Nucleus accumbens (tissue), 56 donors: ENCODE measurements at places on chromosomes 4 and X.

DNA sequence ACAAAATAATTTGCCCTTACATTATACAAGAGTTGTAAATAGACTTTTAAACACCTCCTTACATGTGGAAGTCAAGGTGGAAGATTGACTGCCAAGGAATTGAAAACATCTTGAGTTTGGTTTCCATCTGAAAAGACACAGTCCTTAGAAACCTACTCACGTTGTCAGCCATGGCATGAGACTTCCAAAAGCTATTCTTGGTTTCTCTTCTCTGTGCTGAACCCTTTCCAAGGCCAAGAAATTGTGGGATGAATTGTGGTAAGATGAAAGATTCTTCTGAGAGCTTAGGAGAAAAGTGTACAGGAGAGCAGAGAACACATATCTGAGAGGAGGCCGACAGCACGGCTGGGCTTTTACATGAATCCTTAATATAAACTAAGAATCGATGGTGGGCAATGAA is 370.0 kb downstream of the FBXW7 start:
- DNase-seq, result no peak

GRCh38 chrX:74389016-74389722 is 32.1 kb upstream of the SLC16A2 start:
- no peak for DNase-seq

DNA sequence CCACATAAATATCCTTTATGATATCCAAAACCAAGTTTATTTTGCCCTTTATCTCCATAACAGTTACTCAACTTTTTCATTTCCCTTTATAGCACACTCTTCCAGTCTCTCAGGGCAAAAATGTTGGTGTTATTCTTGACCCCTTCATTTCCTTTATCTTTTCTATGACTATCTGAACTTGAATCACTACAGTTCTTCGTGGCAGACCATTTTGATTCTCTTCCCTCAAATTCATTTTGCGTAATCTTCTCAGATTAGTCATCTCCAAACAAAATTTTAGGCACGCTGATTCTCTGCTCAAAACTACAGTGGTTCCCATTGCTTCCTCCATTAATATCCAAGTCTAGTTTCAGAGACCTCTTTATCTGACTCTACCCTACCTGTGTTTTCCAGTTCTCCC is 26.1 kb downstream of the RUFY3 start:
- no peak for DNase-seq

- no peak for DNase-seq
Measured at GRCh38 chrX:128653524-128654060, 601.4 kb upstream of the ACTRT1 start.

GRCh38 chrX:50471390-50471789 is 765 bp upstream of the DGKK start:
- DNase-seq, result no peak

DNA sequence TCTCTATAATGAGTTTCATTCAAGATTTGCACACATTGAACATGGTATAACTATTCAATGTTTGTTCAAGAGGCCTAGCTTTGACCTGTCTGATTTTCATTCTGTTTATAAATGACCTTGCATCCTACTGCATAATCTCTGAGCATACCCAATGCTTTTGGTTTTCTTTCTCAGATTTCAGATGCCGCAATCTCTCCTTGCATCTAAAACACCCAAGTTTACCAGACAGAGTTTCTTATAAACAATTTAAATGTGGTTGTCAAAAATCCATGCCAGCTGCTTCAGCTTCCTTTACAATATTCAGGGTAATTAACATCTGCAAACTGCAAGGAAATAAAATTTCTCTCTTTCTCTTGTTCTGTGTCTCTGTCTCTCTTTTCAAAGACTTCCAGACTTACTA is 123.0 kb upstream of the PCDH18 start:
- no peak for DNase-seq

DNA sequence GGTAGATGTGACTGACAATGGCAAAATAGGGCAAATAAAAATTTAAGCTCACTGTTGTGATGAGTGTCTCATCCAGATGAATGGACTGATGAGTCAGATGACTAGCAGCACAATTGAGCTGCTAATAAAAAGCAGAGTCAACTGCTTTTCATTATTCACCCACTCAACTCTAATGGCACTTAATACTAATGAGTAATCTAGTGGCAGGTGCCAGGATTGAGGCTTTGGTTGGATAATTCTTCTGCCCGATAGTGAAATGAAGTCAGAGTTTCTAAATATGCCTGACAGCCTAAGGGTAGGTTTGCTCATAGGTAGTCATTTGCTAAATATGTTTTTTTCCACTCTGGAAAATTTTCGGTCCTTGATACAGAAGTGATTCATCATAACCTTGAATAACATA is 10.4 kb downstream of the OGT start:
- DNase-seq, result no peak

GRCh38 chrX:8273451-8273895 is 102.4 kb upstream of the VCX2 start:
- no peak for DNase-seq

GRCh38 chr4:88060431-88060830 is 53.0 kb downstream of the PKD2 start:
- no peak for DNase-seq

GRCh38 chr4:115159141-115159540 is 45.7 kb upstream of the NDST4 start:
- no peak for DNase-seq

GRCh38 chrX:12657433-12657832 is 133.8 kb upstream of the PRPS2 start:
- no peak for DNase-seq

GRCh38 chr4:76007089-76007862 is at the start of gene CXCL9:
TSS of gene CXCL9 (minus strand) at chr4:76007509. CDS start at chr4:76007449, 60 bp downstream.
- no peak for DNase-seq

GRCh38 chr4:163350672-163351071 is 7.0 kb downstream of the NPY5R start:
- no peak for DNase-seq

DNA sequence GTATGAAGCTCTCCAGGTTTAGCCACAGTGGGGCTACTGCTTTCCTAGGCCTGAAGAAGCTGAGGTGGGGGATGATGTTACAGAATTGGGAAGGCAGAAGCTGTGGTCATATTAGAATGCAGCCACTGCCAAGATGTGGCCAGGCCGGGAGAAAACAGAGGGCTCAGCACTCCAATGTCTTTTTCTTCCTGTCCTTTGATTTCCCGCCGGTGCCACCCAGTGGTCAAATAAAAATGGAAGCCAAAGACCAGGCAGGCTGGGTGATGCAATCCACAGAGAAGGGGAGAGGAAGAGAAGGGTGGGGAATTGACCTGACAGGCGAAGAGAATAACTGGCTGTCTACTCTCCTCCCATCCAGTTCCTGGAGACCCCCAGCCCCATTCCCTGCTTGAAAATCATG is 94.9 kb upstream of the SHISA3 start:
- no peak for DNase-seq

GRCh38 chrX:56974408-56974807 is 20.9 kb downstream of the SPIN3 start:
- no peak for DNase-seq

- DNase-seq, result no peak
Measured at GRCh38 chr4:58502839-58503238, 1392.7 kb upstream of the IGFBP7 start.

DNA sequence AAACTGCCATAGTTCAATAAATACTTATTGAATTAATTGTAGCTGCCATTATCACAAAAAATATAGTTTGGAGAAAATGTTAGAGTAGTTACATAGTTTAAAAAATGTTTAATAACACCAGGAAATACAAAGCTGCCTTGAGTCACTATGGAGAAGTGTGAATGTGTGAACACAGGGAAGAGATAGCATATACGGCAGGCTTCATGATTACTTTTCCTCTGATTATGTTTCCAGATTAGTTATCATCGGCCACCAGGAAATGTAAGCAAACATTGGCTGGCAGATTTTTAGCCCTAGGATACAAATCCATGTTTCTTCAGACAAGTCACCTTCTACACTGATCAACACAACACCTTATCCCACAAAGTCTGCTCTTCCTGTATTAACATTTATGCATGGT is 4.4 kb downstream of the PRDM5 start:
- no peak for DNase-seq

DNA sequence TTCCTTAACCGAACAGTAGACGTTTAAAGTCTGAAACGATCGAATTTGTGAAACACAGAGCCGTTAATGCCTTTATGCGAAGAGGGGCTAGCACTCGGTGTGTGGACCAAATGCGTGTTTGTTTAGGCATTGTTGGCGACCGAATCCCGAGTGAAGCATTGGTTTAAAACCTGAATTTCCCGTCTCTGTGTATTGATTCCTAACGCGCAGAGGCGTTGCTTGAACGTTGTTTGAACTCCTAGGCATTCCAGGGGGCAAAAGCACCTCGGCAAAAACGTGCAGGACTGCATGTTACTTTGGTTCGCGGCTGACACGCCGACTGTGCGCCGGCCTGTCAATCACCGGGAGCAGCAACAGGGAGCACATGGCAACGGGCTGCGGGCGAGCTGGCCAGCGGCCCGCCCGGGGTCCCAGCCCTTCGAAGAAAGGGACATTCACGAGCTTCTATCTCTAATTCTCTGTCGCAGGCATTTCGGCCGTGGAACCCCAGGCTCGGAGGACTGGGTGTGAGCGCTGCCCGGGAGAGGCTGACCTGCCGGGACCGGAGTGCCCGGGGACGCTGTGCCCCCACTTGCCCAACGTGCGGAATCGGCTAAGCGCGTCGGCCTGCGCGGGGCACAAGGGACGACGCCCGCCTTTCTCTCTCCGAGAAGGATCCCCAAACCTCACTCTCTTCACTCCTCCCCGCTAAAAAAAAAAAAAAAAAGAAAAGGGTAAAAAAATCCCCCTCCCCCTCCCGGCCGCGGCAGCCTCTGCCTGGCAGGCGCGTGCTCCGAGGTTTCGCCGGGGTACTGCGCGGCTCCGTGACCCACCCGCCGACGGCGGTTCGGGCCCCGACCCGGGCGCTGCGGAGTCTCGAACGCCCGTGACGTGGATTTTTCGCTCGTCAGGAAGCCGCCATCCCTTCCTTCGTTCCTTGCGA is 810 bp downstream of the SPRY1 start:
- DNase-seq, result peak; percentile 30

DNA sequence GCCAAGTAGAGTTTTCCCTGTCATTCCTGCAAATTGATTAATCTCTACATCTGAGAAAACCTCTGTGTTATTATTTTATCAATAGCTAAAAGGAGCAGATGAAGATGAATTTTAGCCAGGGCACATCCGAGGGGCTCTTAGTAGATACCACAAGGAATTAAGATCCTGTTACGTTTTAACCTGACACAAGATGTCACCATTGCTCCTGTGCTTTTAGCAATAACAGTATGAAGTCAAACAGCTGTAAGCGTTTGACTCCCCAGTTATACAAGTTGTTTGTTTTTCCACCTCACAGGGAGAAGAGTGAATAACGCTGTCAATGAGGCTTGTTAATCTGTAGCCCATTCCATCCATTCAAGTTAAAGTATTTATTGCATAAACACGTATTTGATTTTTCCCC is 76.0 kb upstream of the AP1S2 start:
- DNase-seq, result no peak

DNA sequence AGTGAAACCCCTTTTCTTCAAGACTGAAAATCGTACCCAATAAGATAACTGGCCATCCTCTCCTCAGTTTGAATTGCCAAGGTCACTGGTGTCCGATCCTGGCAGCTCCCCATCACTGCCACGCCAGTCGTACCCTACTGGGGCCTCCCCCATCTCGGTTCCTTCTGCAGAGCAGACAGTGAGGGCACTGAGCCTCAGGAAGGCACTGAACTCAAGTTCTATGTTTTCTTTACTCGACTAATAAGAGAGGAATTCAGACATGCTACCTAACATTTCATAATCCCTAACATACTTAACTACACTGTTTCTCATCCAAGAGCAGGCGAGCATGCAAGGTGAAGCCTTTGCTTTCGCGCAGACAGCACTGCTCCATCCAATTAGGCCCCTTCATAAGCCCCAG is 23.4 kb downstream of the ZFYVE28 start:
- DNase-seq, result no peak

- DNase-seq, result no peak
Measured at GRCh38 chr4:168871632-168872031, 138.4 kb downstream of the CBR4 start.

DNA sequence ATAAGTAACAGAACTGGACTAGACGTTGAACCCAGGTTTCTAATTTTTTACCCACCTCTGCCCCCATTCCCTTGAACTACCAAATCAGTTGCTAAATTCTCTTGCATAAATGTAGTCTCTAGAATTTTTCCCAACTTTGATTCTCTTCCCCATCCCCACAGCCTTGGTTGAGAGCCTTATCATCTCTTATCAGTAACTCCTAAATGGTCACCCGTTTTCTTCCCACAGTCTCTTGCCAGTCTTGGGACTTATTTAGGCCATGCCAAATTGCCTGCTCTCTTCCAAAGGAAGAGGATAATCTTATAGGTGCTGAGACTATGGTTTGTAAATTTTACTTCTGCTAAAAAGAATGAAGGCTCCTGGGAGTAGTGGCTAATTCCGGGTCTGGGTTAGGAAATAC is 13.3 kb downstream of the PARM1 start:
- DNase-seq, result no peak
